ENCODE measurements at places on chromosomes 4 and X.

DNA sequence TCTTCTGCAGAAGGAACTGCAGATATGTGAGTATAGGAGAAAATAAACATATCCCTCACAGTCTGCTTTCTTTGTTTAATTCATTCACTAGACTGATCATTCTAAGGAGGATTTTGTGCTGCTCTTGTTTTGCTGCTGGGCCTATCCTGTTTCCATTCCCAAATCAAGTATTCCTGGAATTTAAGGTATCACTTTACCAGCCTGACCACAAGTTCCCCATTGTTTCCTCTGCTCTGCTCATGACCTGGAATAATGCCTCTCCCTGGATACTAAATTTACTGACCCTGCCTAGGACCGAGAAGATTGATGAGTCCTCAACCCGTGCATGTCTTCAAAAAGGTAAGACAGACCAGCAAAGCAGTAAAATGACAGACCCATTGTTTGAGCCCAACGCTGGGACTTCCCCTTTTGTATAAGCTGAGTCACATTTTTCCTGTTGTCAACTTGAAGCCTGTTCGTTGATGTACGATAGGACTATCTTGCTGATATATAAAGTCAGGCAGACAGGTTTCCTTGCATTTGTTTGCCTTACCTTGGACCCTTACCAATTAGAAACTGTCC lies 85.5 kb upstream of the TET2 start:
- DNase-seq = peak; percentile 25

DNA sequence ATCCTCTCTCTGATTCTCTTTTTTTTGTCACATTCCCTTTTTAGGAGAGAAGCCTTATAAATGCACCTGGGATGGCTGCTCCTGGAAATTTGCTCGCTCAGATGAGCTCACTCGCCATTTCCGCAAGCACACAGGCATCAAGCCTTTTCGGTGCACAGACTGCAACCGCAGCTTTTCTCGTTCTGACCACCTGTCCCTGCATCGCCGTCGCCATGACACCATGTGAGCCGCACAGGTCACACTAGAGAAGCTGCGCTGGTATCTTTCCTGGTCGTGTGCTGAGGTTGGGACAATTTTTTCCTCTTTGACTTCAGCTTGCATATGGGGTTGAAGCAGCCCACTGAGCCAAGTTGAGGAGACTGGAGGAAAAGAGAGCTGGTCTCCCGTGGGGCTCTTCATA lies 52.1 kb downstream of the KLF8 start:
- DNase-seq = no peak

- no peak for DNase-seq
These were observed 105.6 kb downstream of the DKK2 start for GRCh38 chr4:106930522-106930921.

DNA sequence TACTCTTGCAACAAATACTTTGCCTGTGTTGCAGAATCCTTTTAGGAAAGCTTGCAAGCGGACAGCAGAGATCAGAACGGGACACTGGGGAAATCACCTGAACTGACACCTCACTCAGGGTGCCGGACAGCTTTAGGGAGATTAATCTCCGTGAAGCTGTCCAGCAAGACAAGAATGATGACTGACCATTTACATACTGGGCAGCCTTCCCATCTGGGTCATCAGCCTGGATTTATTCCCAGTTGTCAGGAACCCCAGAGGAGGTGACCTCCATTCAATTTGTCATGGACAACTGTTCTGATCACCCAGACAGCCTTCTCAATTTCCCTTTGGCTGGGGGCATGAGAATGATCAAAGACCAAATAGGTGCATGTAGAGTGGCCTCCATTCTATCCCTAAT lies 93.0 kb upstream of the EGFL6 start:
- no peak for DNase-seq

DNA sequence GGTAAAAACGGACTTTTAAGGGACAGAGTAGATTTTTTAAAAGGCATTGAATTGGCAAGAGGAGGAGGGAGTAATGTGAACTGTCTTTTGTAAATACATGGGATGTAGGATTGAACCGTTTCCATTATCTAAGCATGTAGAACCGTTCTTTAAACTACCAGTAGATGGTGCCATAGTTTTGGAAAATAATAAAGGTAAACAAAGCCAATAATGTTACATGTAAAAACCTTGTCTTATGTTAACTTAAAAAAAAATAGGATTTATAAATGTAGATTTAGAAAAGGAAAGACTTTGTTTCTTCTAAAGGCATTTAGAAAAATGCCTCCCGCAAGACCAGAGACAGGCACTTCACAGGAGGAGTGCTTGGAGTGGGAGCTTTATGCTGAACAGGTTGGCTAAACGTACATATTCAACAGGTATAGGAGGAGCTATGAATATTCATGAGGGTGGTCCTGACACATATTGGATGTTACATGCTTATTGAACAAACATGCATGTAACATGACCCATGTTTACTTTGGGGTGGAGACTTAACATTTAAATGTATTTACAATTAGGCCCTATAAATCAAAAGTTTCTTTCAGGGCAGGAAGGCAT lies 45.5 kb upstream of the FAM241A start:
- peak; percentile 28 for DNase-seq

- no peak for DNase-seq
These were observed 6.7 kb downstream of the BCAP31 start for GRCh38 chrX:153717445-153717844.

- DNase-seq = peak; percentile 70
These were observed 14.7 kb downstream of the FGFRL1 start for GRCh38 chr4:1026115-1026514.

GRCh38 chr4:157220371-157220881 lies at the start of gene GRIA2:
GRIA2 (plus strand) TSS chr4:157220728; CDS start chr4:157221043, 315 bp downstream.
- no peak for DNase-seq

DNA sequence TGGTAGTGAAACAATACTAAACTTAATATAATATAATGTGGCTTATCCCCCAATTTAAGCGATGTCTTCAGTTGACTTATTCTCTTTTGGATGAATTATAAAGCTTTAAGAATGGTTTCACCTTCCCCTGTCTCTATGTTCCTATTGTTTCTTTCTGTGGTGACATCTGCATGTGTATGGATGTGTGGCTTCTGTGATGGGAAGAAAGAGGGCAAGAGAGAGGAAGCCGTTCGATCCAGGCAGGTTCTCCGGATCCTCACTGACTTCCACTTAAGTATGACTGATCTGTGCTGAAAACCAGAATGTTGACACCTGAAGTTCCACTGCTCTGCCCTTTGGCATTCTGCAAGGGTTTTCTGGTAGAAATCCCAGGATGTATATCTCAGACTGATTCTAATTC lies 1150.8 kb downstream of the STPG2 start:
- DNase-seq = no peak

- DNase-seq = no peak
These were observed 60.7 kb upstream of the RAPGEF2 start for GRCh38 chr4:159042097-159042605.

DNA sequence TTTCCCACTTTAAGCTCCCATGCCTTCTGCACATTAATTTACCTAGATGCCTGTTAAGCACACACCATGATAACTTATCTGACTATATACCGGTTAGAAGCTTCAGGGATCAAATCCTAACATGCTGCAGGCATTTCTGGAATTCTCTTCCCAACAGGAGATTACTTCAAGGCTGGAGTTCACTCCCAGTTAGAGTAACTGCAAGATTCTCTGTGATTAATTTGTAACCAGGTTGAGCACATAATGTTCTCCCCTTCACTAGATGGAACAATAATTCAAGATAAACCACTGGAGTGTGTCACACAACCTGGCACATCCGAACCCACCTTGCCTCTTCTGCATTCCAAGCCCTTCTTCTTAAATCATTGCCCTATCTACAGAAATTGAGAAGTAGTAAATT lies 11.8 kb upstream of the UGT2A3 start:
- no peak for DNase-seq

- DNase-seq = no peak
These were observed 67.9 kb downstream of the STK32B start for GRCh38 chr4:5118994-5119835.

DNA sequence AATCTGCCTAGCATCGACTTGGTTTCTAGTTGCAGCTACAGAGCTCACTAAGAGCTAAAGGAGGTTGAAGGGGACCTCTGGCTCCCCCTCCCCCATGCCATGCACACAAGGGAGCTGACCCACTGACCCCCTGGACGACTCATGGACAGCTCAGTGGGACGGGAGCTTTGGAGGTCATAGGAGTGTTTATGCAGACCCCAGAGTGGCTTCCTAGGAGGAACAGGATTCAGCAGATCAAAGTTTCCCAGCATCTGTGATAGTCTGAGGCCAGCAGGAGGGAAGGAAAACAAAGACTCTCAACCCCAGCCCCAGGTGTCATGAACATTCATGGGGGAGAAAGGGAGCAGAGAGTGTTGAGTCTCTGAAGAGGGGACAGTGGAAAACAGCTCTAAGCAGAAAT lies 104.4 kb downstream of the ARSF start:
- no peak for DNase-seq

- no peak for DNase-seq
These were observed 25.7 kb downstream of the KIAA0232 start for GRCh38 chr4:6808259-6808658.

DNA sequence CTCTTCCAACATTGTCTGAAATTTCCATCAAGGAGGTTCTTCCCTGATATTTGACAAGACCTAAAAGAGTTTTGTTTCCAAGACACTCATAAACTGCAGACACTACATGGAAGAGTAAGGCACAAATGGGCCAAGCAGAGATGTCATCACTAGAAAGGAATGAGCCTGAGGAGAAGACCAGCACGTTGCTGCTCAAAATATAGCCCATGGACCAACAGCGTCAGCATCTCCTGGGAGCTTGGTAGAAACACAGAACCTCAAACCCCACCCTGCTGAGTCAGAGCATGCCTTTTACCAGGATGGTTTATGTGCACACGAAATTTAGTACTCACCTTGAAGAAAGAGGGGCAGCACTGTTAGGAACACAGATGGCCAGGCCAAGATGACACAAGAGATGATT lies 128.7 kb upstream of the MID1 start:
- no peak for DNase-seq

DNA sequence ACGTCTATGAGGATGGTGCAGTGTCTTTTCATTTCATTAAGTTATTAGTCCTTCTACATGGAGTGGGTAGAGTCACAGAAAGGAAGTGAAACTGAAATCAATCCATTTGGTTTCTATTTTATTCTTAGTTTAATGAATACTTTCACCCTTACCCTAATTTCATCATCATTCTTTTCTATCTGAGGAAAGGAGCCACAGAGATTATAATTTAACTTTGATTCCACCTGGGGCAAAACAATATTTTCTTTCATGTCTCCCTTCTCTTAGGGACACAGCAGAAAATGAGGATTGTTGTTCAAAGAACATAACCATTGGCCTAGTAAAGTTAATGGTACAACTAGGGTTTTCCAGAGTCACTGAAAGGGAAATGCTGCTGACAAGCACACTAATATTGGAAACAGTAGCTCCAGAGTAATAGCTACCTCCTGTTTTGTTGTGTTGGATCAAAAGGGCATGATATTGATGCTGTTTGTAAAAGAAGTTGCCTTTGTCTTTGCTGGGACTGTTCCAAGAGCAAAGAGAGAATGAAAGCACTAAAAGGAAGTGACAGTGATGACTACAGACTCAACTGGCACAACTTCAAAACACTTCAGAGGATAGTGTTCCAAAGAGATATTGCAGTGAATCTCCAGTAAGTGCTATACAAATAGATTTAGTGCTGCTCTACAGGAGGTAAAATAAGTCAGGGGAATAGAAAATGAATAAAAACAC lies 247.1 kb upstream of the PITX2 start:
- DNase-seq = no peak

DNA sequence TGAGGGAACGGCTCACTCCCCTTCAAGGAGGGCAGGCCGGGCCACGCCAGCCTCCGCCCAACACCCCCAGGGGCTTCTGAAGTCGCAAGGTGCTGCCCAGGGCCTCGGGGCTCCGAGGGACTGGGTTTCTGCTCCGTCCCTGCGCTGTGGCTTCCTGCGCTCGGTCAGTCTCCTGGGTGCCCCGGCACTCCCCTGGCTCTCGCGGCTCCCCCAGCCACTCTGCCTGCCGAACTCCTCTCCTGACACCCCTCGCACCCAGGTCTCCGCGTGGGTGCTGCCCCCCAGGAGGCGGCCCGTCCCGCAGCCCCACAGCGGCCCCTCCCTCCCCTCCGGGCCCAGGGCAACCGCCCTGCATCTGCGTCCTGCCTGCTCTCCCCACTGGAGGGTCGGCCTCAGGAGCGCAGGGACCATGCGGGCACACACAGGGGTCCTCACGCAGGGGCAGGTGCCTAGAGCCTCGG lies 151.9 kb downstream of the AFAP1 start:
- DNase-seq = no peak

GRCh38 chr4:43399726-43400125 lies 507.2 kb downstream of the GRXCR1 start:
- no peak for DNase-seq

DNA sequence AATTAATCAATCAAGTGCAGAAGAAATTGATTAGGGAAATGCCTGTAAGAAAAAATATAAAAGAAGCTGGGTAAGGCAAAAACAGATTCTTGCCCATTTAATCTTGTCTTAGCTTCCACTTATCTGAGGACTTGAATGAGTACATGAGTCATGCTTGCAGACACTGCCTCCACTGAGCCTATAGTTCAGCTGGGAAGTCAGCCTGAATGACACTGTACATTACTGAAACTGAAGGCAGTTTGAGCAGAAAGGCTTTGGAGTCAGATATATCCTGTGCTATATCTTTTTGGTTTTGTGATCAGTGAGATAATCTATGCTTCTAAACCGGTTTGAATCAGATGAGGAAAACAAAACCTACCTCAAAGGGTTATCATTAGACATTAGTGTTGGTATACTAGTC lies 61.3 kb downstream of the NUDT11 start:
- DNase-seq = no peak

DNA sequence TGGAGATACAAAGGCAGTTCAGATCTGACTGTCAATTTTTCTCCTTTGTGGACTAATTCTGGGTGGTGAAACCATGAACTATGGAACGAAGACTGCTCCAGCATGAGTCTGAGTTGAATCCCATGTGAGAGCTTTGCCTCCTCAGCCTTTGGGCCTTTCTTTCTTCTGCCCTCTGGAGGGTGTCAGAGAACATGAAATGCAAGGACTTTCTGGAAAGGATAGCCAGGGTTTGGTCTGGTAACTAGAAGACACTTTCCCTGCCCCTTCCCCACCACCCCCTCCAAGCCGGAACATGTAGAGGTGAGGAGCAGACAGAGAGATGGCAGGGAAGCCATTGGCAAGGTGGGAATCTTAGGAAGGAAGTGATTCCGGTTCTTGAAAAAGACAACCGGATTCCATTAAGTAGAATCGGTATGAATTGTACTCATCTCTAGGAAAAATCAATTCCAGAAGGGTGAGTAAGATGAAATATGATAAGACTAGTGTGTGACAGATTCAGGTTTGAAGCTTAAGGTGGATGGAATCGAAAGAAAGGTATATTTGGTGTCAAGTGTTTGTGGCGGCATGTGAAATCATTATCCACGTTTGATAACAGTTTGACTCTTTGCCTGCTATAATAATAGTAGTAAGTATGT lies 19.0 kb downstream of the FHL1 start:
- DNase-seq = no peak

DNA sequence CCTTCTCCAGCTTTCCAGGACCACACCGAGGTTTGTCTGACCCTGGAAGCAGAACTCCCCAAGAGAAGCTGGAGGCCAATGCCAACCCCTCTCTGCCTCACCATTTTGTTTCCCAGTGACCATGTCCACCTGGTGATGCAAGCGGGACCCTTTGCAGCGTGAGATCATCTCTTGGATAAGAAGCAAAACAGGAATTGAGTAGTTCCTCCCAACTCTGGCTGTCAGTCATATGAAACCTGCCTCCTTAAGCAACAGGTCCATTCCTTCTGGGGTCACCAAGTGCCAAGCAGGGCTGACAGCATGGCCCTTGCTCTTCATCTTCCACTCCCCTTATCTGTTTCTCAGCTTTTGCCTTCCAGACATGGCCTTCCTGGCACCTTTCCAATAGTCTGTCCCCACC lies 41.3 kb upstream of the MTM1 start:
- DNase-seq = no peak

- no peak for DNase-seq
These were observed 155.6 kb downstream of the HNRNPD start for GRCh38 chr4:82217986-82218715.

Data from GM18507 (cell line).